Mucosa of descending colon (tissue), 3 donors: ENCODE measurements at places on chromosomes 5 and 9. TPM values are rescaled to one million over a fixed set of nuclear protein-coding genes. Genes with fewer than 3 reads are reported as not detected.

The PAEP gene
- total RNA-seq = not detected

The ZNF454 gene
- 1.5 TPM for total RNA-seq

The RGS7BP gene
- total RNA-seq = 1.6 TPM

The SLC1A1 gene
- 16.8 TPM for total RNA-seq

The TAL2 gene
- total RNA-seq = not detected

The F2RL1 gene
- 177 TPM for total RNA-seq

The PCDHB15 gene
- total RNA-seq = 1.2 TPM

The ZER1 gene
- 54.7 TPM for total RNA-seq

The CDC23 gene
- total RNA-seq = 21.9 TPM

DNA sequence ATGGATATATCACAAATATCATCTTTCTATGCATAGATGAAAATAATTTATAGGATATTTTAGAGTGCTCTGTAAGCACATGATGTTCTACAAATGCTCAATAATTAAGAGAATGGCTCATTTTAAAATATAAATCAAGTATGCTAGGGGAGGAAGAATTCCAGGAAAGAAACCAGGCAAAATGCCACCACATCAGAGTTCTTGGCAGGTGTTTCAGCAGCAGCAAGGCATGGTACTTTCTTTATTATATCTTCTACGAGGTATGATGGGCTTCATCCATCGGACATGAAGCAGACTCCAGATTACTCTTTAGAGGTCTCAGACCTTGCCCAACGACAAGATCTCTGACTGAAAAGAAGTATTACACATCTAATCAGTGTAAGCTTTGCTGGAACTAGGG is 316.3 kb upstream of the ARRDC3 start:
- DNase-seq = no peak

GRCh38 chr9:137989156-137989555 is 111.6 kb downstream of the CACNA1B start:
- no peak for DNase-seq

DNA sequence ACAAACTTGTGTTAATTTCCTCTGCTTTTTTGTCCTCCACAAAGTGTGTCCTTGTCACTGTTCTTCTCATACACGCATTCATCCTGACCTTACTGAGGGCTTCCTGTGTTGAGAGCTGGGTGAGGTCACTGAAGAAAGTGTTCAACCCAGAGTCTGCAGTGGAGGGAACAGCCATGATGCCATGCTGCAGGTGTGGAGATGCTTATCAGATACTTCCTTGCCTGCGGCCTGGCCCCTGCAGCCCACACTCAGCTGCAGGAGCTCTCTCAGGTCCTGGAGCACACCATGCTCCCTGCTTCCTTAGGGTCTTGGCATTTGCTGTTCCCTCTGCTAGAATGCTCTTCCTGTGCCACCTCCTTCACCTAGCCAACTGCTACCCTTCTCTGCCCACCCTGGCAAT is 108.1 kb upstream of the SPRY4 start:
- DNase-seq = no peak

DNA sequence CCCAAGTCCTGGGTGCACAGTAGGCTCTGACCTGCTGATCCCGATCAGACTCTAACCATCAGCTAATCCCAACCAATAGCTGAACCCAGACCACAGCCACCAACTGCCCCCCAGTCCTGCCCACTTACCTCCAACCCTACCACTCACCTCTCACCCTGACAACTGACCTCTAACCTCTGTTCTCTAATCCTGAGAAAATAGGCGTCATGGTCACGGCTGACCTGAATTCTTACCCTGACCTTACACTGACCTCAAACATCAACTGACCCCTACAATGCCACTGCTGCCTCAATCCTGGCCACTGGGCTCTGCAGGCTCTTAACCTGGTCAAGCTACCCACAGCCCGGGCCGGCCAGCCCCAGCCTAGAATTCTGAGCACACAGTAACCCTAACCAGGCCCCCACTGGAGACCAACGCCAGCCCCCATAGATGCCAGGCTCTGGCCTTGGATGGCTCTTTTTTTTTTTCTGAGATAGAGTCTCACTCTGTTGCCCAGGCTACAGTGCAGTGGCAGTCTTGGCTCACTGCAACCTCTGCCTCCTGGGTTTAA is 63.8 kb upstream of the ASS1 start:
- DNase-seq = no peak

DNA sequence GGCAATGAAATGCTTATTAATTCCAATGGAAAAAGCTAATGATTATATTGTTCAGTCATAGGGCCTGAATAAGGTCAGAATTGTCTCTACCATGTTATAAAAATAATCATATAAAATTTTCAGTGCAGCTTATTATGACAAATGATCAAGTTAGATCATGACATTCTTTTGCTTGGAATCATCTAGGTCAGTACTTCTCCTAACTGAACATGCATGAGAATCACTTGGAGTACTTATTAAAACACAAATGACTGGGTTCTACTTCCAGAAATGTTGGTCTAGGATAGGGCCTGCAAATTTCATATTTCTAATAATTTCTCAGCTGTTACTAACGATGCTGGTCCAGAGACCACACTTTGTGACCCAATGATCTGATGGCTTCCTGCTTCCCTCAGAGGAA is 806.0 kb upstream of the ZNF608 start:
- DNase-seq = no peak

DNA sequence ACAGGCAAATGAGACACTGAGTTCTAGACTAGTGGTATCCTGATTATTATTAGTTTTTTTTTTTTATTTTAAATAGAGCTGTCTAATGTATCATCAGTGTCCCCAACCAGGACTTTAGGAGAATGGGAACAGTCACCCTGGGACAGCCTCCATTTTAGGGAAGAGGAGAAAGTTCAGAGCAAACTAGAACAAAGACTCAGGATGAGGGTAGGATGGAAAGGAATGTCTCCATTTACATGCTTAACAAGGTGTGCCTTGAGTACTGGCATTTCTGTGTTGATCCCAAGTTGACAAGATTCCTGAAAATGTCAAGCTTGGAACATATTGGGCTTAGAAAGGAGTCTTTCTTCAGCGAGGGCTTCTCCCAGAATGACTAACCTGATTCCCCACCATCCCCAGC is 223.5 kb downstream of the ARRDC3 start:
- no peak for DNase-seq

DNA sequence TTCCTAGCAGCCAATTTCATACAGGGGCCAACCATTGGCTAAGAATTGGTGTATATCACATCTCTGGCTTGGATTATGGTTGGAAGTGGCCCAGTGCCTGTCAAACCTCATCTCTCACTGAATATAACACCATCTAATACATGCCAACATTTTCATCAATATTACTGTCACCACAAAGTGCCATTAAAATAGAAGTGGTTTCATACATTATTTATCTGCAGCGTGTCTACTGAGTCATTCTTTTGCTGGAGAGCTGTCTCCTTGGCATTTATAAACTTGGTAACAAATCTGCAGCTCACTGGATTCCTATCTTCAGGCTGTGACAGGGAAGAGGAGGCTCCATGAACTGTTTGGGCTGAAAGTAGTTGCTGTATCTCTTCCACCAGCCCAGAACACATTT is 70.9 kb downstream of the PTTG1 start:
- DNase-seq = no peak

DNA sequence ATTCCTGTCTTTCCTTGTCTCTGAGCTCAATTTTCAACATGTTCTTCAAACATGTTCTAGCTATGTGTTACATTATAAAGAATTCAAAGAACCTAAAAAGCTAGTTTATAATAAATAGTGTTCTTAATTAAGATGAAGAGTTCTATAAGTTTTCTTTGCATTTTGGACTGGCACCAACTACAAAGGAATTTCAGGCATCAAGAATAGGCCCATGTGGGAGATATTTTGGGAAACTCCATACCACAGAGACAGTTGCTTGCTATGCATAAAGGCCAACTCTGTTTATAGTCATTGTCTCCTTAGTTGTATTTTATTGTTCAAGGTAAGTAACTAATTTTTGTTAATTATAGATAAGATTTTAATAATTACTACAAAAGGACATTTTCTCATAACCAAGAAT is 4.5 kb downstream of the SLF1 start:
- DNase-seq = no peak

GRCh38 chr9:123445116-123445515 is 89.1 kb downstream of the CRB2 start:
- no peak for DNase-seq

- DNase-seq = no peak
These were observed 11.8 kb upstream of the EXOC3 start for GRCh38 chr5:431001-431710.

- no peak for DNase-seq
These were observed 115.1 kb downstream of the ADAMTS6 start for GRCh38 chr5:65366655-65367054.

DNA sequence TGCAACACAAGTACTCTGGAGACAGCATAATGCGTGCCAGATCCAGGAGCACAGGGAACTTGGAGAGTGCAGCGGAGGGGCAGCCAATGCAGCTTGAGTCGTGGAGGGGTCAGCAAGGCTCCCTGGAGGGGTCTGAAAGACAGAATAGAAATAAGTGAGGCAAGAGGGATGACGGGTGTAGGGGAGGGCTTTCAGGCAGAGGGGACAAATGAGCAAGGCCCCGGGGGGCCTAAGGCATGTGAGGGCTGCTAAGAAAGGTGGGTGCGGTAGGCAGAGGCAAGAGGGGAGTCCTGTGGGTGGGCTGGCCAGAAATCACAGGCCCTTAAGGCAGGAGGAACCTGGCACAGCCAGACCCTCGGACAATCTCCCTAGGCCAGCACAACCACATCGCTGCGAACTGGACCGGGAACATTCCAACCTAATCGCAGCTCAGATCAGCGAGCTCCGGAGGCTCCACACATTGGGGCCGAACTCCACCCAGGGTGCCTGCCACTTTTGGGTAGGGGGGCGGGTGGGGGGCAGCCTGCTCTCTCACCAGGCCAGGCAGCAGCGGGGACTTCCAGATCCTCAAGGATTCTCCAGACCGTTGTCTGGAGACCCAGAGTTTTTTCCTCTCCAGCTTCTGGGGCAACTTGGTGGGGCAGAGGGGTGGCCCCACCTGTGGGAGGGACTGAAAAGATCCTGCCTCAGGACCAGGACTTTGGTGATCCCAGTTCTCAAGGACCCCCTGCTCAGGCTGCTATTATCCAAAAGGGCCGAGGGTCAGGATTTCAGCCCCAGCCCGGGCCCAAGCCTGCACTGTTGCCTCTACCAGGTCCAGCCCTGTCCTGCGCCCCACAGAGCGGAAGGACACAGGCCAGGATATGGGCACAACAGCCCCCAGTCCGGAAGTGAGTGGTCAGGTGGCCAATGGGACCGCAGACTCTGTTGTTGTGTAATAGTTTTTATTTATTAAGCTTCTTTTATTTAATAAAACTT is 22.7 kb upstream of the CYSTM1 start:
- no peak for DNase-seq

DNA sequence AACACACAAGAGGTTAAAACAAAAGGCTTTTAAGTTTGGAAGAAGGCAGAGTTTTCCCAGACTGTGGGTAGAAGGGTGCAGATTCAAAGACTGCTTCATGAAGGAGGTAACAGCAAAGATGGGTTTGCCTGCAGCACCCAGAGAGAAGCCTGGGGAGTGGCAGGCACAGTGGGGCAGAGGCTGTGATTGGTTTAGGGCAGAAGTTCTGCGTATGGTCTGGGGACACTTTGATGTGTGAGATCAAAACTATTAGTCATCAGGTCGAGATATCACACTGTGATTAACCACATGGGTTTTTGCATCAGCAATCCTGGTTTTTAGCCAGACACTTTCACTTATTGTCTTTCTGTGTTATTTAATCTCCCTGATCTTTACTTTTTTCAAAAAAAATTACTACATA is 188.8 kb upstream of the GLRA1 start:
- no peak for DNase-seq

GRCh38 chr9:72726947-72727346 is 205.5 kb downstream of the TMC1 start:
- DNase-seq = no peak

GRCh38 chr9:2151171-2151570 is 136.0 kb downstream of the SMARCA2 start:
- DNase-seq = no peak

DNA sequence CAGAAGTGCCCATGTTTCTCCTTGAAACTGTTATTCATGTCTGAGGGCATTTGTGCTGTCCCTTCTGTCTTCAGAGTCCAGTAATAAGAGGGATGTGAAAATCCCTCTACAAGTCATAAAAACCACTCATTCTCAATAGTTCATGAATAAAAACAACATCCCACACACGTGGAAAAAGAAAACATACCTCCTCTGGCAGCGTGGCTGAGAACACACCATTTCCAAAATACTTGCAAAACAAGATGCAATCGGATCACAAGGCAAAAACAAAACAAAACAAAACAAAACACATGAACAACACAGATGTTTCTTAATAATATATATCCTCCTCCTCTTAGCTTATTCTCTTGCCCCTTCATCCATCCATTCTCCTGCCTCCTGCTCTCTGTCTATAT is 71.0 kb upstream of the EQTN start:
- no peak for DNase-seq

DNA sequence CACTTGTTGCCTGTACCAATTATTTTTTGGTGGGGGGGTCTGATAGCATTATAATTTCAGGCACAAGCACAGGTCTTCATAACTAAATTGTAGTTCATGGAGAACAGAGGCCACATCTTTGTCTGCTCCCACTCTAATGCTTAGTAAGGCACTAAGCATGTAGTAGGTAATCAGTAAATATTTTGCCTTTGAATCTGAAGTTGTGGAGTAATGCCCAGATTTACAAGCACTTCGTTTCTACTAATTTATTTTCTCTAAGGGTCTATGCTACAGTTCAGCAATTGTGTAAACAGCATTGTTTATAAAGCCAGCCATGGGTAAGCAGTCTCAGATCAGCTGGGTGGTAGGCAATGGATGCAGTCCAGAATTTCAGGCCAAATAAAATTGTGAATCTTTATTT is 78.6 kb downstream of the GRIA1 start:
- no peak for DNase-seq

GRCh38 chr9:95820074-95820473 is 55.4 kb upstream of the ERCC6L2 start:
- no peak for DNase-seq

DNA sequence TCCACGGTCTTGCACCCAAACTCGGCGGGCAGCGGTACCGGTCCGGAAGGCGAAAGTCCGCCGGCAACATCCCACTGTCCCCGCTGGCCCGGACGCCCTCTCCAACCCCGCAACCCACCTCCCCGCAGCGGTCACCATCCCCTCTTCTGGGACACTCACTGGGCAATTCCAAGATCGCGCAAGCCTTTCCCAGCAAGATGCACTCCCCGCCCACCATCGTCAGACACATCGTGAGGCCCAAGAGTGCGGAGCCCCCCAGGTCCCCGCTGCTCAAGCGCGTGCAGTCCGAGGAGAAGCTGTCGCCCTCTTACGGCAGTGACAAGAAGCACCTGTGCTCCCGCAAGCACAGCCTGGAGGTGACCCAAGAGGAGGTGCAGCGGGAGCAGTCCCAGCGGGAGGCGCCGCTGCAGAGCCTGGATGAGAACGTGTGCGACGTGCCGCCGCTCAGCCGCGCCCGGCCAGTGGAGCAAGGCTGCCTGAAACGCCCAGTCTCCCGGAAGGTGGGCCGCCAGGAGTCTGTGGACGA is 33.3 kb downstream of the CD180 start:
- DNase-seq = peak; percentile 52

- DNase-seq = no peak
These were observed 25.0 kb upstream of the ERMP1 start for GRCh38 chr9:5857928-5858327.
